Fibroblast of gingiva (primary cell): ENCODE measurements at places on chromosomes 5 and 9.
A peak's percentile ranks its signal among the peaks of the same experiment; 100 is the strongest.

- no peak for DNase-seq
Measured at GRCh38 chr5:179232091-179232735, 113.0 kb downstream of the ADAMTS2 start.

GRCh38 chr5:90613918-90614504 is 55.4 kb downstream of the ADGRV1 start:
- no peak for DNase-seq

GRCh38 chr9:134877541-134877940 is 3.1 kb upstream of the FCN2 start:
- no peak for DNase-seq

DNA sequence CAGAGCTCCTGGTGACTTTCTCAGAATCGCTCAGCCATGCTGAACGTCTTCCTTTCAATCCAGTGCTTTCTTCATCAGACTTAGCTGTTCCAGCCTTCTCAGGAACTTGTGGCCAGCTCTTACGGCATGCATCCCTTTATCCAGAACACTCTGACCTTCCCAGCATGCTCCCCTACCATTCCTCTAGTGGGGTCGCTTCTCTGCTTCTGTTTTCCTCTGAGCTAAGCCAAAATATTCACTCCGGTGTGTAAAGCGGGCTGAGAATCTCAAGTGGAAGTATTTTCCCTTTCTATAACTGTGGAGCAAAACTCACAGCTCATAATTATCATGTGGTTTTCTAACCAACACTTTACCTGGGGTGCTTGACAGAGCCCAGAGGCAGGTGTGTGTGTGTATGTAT is 6.2 kb downstream of the DCANP1 start:
- DNase-seq = no peak

GRCh38 chr9:12739014-12739652 is 35.7 kb upstream of the LURAP1L start:
- no peak for DNase-seq

GRCh38 chr9:90460220-90460619 is 182.4 kb downstream of the DIRAS2 start:
- DNase-seq = no peak

- DNase-seq = no peak
Measured at GRCh38 chr5:166497496-166498104, 1793.8 kb upstream of the WWC1 start.

GRCh38 chr5:154176181-154176580 is 14.4 kb upstream of the GALNT10 start:
- peak; percentile 50 for DNase-seq

DNA sequence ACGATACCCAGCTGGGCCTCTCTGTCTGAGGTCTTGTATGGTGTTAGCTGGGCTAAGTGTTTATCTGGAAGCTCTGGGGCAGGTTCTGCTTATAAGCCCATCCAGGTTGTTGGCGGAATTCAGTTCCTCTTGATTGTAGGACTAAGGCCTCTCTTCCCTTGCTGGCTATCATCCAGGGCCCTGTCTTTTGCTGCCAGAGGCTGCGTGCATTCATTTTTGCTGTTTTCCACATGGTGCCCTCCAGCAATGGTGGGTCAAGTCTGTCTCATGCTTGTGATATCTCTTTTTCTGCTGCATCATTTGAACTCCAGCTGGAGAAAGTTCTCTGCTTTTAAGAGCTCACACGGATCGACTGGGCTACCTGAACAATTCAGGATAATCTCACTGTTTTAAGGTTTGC is 105.7 kb upstream of the ZNF618 start:
- no peak for DNase-seq

DNA sequence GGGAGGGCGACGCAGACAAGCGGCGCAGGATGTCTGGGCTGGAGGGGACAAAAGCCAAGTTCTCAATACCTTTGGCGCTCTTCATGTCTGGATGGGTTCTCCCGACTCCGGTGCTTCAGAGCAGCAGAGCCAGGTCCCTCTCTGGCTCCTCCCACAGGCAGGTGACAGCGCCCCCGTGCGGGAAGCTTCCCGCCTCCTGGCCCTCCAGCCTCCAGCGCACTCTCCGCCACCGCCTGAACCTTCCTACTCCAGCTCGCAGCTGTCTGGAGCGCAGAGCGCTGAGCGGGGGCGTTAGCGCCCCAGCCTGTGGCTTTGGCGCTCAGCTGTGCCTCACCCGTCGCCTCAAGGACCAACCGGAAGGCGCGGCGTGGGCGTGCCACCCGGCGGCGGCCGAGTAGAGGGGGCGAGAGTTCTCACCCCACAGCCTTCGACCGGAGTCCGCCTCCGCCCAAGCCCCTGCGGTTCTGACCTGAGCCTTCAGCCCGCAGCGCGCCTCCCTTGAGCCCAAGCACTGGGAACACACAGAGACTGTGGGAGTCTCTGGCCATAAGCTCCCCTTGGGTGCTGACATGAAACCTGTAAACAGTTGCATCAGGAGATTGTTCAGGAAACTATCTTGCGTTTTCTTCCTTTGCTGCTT is at the start of gene SLCO4C1:
TSS of gene SLCO4C1 (minus strand) at position 107 of the 640 bp plus-strand sequence. CDS start at position 85, 22 bp downstream.
- no peak for DNase-seq

GRCh38 chr9:123090956-123091355 is 57.5 kb downstream of the GPR21 start:
- no peak for DNase-seq

- no peak for DNase-seq
Measured at GRCh38 chr9:126024581-126025230, 277.5 kb downstream of the PBX3 start.

DNA sequence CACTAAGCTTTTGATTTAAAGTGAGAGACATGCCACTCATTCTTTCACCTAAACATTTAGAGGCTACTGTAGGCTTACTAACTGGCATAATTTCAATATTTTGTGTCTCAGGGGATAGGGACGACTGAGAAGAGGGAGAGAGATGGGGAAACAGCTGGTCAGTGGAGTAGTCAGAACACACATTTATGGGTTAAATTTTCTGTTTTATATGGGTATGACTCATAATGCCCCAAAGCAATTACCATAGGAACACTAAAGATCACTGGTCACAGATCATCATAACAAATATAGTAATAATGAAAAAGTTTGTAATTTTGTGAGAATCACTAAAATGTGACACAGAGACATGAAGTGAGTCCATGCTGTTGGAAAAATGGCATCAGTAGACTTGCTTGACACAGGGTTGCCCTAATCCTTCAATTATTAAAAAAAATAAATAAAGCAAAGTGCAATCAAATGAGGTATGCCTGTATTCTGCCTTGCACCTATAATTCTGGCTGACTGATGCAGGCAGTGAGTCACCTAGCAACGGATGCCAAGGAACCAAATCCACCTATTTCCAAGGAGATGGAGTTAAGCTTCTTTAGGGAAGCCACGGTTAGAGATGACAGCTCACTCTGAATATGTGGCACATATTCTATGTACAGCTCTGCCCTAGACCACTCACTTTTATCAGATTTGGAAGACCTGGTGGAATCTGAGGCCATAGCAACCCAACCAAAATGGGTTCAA is 166.1 kb downstream of the MARCHF11 start:
- no peak for DNase-seq

DNA sequence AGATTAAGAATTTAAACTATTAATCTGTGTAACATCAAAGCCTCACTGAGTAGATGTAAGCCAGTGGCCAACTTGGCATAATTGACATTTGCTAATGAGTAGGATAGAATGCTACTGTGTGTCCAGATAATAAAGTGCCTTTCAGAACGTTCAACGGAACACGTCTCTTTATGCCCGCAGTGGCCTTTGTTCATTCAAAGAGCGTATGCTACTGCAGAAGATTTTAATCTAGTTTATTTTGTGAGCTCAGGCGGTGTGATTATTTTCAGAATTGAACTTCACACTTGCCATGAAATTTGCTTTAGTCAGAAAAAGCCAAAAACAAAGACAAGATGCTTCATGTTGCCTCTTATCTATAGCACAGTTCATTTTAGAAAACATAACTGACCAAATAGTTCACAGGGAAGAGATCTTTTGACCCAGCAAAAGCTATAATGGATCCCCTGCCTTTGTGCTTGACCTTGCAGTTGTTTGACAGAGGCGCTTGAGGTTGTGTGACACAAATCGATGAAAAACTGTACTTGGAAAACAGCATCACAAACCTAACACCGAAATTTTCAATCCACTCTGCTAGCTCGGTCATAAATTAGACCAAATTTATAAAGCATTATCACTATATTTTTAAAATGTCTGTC is 530.9 kb upstream of the TYRP1 start:
- no peak for DNase-seq

DNA sequence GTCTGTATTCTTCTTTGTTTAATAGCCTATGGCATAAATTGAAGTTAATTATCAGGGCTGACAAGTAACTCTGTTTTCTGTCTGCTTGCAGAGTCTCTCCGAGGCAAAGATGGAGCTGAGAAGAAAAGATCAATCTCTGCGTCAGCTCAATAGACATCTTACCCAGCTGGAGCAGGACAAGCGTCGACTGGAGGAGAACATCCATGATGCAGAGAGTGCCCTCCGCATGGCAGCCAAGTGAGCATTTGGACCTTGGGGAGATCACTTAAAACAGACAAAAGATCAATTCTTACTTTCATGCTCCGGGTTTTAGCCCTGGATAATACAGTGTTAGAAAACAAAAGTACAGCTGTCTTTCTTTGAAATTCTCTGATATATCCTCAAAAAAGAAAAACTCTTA is 293.8 kb downstream of the CCDC171 start:
- DNase-seq = no peak
